ENCODE measurements at places on chromosomes 3 and 15.

DNA sequence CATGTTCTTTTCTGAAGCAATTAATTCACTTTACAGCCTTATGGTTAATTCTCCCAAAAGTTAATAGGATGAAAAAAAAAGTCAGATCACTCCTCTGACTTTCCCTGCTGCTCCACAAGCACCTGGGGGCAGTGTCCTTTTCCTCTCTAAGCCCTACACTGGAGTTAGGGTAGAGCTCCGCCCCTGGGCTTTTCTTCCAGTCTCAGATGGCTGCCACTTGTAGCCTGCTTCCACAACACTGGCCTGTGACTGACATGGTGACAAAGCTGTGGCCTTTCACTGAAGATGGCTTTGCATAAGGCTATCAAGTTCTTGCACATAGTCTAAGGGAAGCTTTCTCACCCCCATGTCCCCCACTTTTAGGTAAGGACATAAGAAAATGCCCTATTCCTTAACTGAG is 1.3 kb upstream of the MON1A start:
- peak; percentile 64 for DNase-seq

- DNase-seq: no peak
Observed at GRCh38 chr3:132669256-132669777, 9.2 kb downstream of the UBA5 start.

DNA sequence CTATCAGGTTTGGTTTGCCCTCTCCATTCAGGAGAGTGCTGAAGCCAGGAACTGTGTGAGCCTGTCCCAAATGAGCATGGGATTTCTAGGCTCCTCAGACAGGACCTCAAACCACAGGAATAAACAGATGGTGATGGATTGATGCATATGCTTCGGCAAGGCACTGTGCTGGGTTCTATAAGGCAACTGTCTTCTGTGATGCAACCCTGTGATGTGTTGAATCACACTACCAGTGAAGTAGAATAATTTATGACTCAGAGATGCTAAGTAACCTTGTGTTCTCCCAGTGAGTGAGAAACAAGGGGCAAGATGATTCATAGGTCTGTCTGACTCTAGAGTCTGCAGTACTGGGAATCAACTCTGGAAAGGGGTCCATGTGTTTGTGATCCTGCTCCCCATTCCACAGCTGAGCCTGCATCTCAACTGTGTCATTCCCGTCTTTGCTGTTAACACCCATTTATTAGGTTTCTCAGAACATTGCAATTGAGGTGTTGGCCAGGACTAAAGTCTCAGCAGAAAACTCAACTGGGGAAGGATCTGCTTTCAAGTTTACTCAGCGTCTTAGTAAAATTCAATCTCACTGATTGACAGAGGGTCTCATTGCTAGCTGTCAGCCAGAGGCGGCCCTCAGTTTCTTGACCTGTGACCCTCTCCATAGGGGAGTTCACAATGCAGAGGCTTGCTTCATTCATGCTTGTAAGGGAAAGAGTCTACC is 510.1 kb upstream of the CFAP20DC start:
- peak; percentile 91 for DNase-seq

DNA sequence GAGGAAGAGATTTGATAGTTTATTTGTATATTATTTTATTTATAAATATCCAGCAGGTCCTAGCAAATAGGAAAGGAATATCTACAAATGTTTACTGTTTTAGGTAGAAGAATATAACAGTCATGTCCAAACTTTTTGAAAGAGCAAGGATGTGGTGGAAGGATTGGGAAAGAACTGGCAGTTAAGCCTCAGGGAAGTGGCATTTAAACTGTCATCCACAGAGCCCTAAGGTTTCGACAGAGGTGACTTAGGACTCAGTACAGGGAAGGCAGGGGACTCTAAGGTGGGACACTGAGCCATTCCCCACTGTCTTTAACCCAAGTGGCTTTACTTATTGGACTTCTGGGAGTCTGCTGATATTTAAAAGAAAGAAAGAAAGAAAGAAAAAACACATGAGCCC is 11.8 kb upstream of the TMEM87A start:
- DNase-seq: no peak

- DNase-seq: no peak
Observed at GRCh38 chr15:71051539-71051938, 63.7 kb upstream of the THSD4 start.

Measured in osteoblast (primary cell).